ENCODE measurements at places on chromosomes 12 and 14.

DNA sequence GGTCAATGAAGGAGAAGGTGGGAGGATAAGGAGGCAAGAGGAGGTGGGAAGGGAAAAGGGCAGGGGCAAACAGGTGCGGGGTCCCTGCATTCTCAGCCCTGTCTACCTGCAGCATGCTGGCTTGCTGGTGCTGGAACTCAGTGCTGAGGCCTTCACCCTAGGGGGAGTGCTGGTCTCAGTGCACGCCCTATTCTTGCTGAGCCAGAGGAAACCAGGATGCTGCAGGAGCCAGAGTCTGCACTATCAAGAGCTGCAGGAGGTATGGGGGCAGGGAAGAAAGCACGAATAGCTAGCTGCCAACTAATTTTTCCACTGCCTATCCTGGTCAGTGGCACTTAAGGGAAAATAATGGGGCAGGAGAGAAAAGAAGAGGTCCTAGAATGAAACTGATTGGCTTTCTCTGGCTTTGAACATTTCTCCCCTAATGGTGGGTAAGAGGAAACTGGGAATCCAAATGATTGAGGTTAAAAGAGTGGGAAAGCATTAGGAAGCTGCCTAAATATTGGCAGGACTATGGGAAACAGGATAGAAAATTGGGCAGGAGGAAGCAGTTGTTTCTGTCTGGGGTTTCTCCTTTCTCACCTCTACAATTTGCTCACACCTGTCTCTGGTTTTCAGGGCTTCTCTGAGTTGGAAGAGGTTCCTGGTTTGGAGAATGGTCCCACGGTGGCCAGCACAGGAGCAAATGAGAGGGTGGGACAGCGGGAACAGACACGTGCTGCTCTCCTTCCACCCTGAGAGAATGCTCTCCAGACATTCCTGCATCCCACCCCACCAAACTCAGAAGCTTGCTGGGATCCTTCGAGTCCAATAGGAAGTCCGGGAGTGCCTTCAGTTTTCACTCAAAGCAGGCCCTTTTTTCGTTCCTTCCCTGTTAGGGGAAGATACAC lies 1.9 kb downstream of the TMEM253 start:
- no peak for DNase-seq

DNA sequence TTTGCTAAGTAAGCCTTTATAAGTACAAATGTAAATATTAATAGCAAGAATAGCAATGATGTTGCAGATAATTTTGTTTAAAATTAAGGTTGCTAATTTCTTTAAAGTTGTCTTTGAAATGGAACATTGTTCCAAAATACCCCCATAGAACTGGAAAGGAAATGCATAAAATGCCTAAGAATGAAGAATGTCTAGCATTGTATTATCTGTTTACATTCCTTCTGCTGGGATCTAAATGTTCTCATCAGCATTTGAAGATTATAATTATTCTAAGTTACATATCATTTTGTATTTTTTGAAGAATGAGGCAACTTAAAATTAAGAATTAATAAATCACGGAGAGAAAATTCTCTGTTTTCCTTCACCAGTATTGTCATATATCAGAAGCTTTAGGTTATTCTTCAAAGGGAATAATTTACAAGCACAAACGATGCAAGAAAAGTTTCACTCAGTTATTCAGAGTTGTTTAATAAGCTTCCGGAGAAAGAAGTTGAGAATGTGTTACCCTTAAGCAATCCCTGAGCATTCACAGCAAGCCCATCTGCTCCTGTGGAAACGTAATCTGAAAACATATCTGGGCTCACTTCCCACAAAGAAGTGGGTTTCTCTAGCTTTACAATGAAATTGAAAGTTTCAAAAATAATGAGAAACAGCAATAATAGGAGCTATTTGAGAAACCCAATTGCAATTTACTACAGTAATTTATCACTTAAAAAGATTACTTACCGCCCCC lies 21.3 kb downstream of the SLC6A15 start:
- DNase-seq: no peak

GRCh38 chr12:32125455-32126084 lies 18.9 kb downstream of the BICD1 start:
- no peak for DNase-seq

DNA sequence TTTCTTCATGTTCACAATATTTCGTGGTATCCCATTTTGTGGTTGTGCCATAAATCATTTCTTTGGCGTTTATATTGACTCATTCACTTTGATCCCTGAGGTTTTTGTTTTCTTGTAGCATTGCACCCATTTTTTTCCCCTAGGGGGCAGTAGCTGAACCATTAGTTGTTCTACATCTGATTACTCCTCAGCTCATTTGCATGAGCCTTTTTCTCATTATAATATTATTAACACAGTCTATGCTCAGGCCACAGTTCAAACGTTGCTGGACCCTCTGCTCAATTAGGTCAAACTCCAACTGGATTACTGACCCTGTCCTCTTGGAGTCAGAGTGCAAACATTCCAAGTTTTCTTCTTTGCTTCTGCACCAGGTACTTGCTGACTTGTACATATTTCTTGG lies 475.4 kb upstream of the SEL1L start:
- DNase-seq: no peak

DNA sequence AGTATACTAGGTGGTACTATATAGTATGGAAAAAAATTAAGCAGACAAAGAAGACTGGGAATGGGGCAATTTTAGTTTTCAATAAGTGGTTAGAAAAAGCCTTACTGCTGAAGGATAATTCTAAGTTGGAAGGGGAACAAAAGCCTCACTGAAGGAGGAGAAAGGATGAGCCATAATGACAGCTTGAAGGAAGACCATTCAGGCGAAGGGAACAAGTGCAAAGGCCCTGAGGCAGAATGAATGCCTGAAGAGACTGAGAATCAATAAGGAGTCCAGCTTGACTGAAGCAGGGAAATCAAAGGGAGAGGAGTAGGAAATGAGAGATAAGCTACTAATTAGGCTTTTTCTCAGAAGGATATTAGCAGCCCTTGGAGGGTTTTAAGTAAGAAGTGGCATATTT lies 28.5 kb downstream of the PPP1R13B start:
- no peak for DNase-seq

Data from stimulated activated CD8-positive, alpha-beta memory T cell treated with anti-CD3 and anti-CD28 coated beads, Interleukin-7, amount 100 ng/mL, for 48 hours (primary cell).